ENCODE measurements at places on chromosomes 2 and 18.
A peak's percentile ranks its signal among the peaks of the same experiment; 100 is the strongest.

DNA sequence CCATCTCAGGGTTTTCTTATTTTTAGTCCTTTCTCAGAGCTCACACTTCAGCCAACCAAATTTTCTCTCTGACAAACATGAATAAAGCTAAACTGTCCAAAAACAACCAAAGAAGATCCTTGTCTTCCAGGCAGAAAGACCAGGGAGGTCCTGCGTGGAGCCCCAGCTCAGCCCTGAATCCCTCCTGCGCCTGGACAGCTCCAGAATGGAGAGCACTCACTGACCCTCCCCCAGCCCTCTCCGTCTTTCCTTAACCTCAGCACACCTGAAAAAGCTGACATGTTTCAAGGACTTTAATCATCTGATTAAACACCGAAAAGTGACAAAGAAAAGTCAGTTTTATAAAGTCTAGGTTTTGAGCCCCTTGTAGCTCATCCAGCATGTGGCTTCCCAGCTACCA, 22.9 kb upstream of the GNAL start:
- DNase-seq, result no peak

GRCh38 chr2:38104598-38104997, 28.6 kb upstream of the CYP1B1 start:
- no peak for DNase-seq

- DNase-seq, result no peak
These were observed 636.8 kb downstream of the ADCYAP1 start for GRCh38 chr18:1541478-1541877.

DNA sequence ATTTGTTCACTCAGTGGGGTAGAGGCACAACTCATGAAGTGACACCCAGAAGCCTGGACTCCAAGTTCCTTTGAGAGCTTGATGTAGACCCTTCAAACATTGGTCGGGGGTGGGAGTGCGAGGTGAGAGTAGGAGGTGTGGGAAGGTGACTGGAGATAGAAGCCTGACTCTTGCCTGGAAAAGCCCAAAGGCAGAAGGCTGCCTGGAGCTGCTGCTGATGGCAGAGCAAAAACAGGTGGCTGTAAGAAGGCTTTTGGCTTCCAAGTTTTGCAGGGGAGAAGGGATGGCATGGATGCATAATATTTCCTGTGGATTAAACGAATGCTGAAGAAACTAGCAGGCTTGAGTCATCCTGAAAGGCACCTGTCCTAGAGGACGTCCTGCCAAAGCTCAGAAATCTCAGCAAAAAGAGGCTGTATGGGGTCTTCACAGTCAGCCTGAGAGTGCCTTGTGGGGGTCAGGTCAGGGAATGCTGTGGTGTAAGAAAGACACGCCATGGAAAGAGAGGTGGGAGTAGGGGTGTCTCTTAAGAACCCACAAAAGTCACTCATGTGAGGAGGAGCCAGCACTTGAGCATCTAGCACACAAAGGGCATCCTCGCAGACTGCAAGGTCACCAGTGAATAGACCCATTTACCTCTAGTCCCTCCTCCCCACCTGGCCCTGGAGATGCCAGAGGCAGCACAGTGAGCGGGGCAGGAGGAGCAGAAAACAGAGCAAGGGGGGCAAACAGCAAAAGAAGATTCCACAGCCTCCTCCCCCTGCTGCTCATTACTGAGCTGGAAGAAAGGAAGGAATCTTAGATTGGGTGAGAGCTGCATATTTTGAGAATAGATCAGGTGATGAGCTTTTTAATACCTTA, 37.5 kb downstream of the FASTKD2 start:
- no peak for DNase-seq

GRCh38 chr18:52481116-52481515, 141.1 kb downstream of the DCC start:
- DNase-seq, result no peak

- DNase-seq, result no peak
These were observed 19.6 kb upstream of the PTMA start for GRCh38 chr2:231688719-231689118.

- DNase-seq, result no peak
These were observed 221.0 kb downstream of the LTBP1 start for GRCh38 chr2:33167622-33168245.

DNA sequence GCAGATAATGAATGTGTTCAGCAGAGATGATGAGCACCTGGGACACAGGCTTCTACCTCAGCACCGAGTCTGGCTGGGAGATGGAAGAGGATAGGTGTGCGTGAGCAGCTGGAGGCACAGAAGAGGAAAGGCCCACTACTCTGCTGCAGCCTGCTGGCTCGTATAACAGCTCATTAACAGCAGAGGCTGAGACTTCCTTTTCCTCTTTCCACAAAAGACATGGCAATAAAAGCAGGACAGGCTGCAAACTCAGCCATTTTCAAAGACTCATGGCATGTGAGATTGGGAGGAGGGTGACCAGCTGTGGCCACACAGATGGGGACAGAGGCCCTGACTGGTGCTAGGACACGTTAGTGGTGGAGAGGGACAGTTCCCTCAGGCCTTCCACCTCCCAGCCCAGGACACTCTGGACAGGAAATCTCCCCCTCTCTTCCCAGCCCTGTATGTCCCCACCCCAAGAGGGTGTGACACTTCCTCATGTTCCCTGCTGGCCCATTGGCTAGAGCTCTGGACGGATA, 60.3 kb downstream of the CACNB4 start:
- DNase-seq, result no peak

DNA sequence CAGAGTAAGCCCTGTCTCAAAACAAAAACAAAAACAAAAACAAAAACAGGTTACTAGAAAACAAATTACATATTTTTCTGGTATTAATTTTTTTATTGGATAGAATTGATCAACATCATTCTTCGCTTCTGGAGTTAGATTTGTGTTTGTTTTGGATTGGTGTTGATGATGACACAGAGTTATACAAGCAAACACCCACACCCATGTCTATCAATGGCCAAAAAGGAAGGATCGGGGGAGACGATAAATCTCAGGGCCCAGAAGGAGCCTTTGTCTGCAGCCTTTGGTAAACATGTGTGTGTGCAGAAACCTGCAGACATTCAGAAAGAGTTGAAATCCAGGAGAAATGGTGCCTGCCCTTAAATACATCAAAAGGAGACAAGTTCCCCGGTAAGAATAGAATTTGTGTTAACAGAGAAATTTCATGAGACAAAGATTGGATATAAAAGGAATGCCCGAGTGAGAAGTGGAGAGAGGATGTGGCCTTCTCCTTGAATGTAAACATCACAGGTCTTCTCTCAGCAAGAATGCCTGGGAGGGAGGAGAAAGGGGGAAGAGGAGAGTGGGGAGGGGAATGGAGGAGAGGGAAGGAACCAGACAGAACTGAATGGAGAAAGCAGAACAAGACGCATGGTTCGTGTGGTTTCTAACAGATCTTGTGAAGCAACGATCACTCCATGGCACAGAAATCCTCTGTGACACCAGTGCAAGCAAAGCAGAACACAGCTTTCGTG, 40.4 kb upstream of the TMEM178A start:
- no peak for DNase-seq

DNA sequence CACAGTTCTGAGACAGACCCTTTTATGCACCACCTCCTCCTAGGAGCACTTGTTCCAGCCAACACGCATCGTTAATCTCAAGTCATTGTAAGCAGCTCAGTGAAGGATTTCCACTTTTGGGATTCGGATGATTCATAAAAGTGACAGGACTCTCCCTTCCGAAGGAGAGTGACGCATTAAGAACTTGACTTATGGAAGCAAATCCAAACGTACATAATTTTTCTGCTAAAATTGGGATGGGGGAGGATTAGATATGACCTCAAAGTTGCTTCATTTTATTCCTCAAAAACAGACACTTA, 165.7 kb downstream of the TWIST2 start:
- peak; percentile 48 for DNase-seq

DNA sequence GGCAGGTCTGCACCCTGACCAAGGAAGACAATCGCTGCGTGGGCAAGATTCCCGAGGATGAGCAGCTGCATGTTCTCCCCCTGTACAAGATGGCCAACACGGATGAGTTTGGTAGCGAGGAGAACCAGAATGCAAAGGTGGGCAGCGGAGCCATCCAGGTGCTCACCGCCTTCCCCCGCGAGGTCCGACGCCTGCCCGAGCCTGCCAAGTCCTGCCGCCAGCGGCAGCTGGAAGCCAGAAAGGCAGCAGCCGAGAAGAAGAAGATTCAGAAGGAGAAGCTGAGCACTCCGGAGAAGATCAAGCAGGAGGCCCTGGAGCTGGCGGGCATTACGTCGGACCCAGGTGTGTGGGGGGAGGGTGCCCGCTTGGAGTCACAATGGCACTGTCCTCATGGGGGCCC, 48.4 kb downstream of the BOLA3 start:
- DNase-seq, result no peak

- no peak for DNase-seq
These were observed 246.0 kb upstream of the LYPD1 start for GRCh38 chr2:132915812-132916549.

DNA sequence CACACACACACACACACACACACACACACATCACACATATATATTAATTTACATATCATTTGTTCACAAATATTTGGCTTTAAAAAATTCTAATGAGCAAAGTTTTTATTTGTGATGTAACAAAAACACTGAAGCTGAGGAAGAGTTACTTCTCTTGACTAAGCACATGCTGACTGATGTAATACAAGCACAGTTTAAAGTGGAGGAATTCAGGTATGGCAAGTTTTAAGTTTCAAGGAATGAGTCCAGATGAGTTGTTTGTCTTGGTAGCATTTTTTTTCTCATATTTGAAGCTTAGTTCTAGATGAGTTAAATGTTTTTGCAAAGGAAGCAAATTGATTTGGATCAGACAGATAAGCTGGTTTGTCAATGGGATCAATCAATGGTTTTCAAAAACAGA, 20.2 kb upstream of the CALCRL start:
- no peak for DNase-seq

DNA sequence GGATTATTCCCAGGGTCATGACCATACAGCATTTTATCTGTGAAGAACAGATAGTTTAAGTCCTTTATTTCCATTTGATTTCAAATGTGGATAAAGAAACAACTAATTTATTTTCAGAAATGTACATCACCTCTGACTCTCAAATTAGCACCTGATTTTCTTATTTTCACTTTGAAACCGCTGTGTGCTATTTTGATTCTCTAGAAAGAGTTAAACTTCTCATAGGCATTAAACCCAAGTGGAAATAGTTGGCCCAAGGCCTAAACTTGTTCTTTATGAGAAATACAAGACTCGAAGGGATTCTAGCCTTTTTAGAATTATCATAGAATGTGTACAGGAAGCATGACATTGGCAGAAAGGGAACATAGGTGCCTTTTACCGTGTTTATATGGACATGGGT, 41.5 kb upstream of the LTBP1 start:
- DNase-seq, result no peak

- no peak for DNase-seq
These were observed at the start of gene TTR for GRCh38 chr18:31591628-31592027. Gene TTR, plus strand, starts transcription at chr18:31591877. Its CDS starts 26 bp downstream, at chr18:31591903.

GRCh38 chr18:78999939-79000338, 20.3 kb downstream of the SALL3 start:
- no peak for DNase-seq

GRCh38 chr2:237297421-237298150, 116.4 kb downstream of the COL6A3 start:
- DNase-seq, result no peak

DNA sequence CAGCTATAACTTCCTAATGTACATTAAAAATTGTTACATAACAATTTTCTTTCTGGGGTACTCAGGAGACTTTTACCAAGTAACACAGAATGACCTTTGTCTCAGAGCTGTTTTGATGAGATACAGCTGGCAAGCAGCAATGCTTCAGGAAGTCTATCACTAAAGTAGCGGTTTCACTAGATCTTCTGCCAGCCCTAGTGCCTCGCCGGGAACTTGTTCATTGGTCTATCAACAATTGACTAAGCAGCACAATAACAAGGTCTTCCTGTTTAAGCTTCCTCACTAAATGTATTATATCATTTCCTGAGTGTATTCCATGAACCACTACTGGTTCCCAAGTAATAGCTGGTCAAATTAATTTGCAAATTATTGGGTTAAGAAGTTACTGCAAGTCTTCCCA, 69.2 kb downstream of the TRIP12 start:
- no peak for DNase-seq

DNA sequence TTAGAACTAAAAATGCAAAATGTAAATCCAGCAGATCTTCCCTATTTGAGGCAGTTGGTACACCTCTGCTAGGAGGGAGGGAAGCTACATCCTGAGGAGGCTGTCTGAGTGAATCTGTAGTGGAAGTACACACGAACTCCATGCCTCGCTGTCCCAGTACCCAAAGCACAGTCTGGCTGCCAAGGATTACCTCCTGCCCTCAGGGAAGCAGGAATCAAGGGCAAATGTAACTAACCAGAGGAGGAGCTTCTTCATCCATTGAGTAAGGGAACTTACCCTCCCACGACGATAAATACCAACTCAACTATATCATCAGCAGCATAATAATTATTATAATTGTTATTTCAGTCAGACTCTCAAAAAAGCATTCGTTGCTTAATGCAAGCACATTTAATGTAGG, 2.1 kb downstream of the DHRS9 start:
- no peak for DNase-seq

DNA sequence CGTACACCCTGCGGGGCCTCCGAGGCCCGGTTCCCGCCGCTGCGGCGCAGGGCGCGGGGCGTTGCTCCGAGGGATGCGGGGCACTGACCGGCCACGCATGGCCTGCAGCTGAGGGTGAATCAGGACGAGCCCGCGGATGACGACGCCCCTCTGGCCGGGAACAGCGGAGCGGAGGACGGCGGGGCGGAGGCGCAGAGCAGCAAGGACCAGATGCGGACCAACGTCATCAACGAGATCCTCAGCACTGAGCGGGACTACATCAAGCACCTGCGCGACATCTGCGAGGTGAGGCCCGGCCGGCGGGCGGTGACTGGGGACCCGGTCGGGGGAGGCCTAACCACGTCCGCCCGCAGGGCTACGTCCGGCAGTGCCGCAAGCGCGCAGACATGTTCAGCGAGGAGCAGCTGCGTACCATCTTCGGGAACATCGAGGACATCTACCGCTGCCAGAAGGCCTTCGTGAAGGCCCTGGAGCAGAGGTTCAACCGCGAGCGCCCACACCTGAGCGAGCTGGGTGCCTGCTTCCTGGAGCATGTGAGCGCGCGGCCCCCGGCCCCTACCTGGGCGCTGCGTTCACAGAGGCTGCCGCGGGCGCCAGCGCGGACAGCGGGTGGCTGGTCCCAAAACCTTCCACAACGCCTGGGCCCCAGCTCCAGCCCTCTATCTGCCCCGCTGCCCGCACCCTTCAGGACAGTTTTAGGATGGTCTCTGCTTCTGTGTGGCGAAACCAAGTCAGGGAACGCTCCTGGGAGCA, 53.2 kb downstream of the FAM168B start:
- no peak for DNase-seq

- DNase-seq, result no peak
These were observed 3.4 kb downstream of the RAB31 start for GRCh38 chr18:9711361-9712129.

GRCh38 chr2:65579506-65580235, 147.3 kb upstream of the SPRED2 start:
- no peak for DNase-seq

GRCh38 chr2:72114693-72115051, 33.0 kb downstream of the CYP26B1 start:
- DNase-seq, result no peak

All from RCC 7860 (cell line).